ENCODE measurements at places on chromosomes 11 and 22.

DNA sequence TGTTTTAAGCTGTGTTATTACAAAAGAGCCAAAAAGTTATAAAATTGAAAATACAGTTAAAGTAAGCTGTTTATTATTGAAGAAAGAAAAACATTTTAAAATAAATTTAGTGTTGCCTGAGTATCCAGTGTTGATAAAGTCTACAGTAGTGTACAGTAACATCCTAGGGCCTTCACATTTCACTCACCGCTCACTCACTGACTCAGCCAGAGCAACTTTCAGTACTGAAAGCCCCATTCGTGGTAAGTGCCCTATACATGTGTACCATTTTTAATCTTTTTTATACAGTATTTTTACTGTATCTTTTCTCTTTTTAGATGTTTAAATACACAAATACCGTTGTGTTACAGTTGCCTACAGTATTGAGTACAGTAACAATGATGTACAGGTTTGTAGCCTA lies 35.0 kb downstream of the POLD3 start:
- no peak overlapping the region for H3K4me3 ChIP-seq
- H3K36me3 ChIP-seq: peaks cover 40% of the 10 kb centered on the region
- no peaks in the 10 kb centered on the region for H3K27me3 ChIP-seq
- DNase-seq: no peak
- H3K4me1 ChIP-seq: no peaks in the 10 kb centered on the region

- no peaks in the 10 kb centered on the region for H3K27me3 ChIP-seq
- no peak overlapping the region for H3K27ac ChIP-seq
- no peaks in the 10 kb centered on the region for H3K4me1 ChIP-seq
These were observed 257.7 kb downstream of the TBC1D22A start for GRCh38 chr22:47020166-47020565.

DNA sequence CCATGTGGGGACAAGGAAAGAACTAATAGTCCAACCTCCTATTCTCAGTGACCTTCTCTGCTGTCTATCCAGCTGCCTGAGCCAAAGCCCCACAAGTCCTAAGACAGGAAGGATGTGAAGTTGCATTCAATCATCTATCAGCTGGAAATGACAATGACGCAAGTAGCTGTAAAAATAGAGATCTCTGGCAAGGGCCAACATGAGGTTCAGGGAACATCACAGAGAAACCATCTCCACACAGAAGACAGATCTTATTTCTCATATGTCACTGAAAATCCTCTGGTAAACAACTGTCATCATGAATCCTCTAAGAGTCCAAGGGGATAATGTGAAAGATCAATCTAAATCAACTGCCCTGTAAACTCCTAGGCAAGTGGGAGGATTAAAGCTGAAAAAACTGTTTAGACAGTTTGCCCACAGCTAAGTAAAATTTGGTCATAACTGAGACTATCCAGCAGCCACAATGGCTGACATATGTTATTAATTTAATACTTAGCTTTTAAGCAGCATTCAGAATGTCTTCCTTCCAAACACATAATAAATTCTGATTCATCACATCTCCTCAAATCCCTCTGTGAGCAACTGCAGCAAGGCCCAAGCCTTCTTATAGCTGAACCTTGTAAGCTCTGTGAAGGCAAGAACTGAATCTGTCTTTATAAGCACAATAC lies 52.1 kb downstream of the ALG9 start:
- no peaks in the 10 kb centered on the region for H3K27me3 ChIP-seq
- peaks cover 9% of the 10 kb centered on the region for H3K36me3 ChIP-seq
- no peak overlapping the region for H3K27ac ChIP-seq

- DNase-seq: no peak
- H3K36me3 ChIP-seq: no peaks in the 10 kb centered on the region
- no peaks in the 10 kb centered on the region for H3K4me1 ChIP-seq
- no peak overlapping the region for H3K4me3 ChIP-seq
These were observed 1349.8 kb upstream of the RAG2 start for GRCh38 chr11:37947821-37948220.

DNA sequence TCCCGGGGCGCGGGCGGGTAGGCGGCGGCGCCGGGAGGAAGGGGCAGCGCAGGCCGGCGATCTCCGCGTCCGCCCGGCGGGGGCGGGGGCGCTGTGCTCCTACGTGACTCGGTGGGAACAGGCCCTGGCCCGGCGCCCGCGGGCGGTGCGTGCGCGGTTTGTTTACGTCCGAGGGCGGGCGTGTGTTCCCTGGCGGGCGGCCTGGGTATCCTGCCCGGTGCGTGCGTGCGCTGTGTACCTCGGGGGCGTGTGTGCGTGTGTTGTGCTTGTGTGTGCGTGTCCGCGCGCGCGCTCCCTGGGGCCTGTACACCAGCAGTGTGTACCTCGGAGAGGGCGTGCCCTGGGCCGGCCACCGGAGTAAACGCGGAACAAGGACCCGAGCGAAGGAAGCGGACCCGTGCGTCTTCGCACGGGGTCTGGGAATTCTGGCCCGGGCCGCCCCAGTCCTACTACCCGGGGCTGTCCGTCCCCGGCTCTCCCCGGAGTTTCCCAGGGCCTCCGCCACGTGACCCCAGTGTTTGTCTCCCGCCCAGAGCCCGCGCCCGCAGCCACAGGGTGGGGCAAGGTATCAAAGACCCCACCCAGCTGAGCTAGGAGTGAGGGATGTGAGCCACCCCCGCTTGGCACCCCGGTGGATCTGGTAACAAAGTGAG lies 769 bp downstream of the MAFF start:
- peaks cover 3% of the 10 kb centered on the region for H3K27me3 ChIP-seq
- H3K4me1 ChIP-seq: peaks cover 42% of the 10 kb centered on the region
- peak overlapping the region; percentile 86 for H3K4me3 ChIP-seq
- peak overlapping the region; percentile 75 for H3K27ac ChIP-seq
- peak; percentile 55 for DNase-seq

Measured in activated T-helper 1 cell treated with anti-CD3 and anti-CD28 coated beads, Interleukin-12 subunit alpha, Interleukin-12 subunit beta, Interleukin-2, Interleukin-4 antibody, amounts not matched to agents 30 ng/mL and 10 ng/mL and 1 ng/mL, durations not matched to agents 14 hours and 24 hours and 36 hours (primary cell).